ENCODE measurements at places on chromosomes 2 and 18. TPM values are rescaled to one million over a fixed set of nuclear protein-coding genes. Genes with fewer than 3 reads are reported as not detected.

The TTL gene
- total RNA-seq, result 24.5 TPM

- H3K27me3 ChIP-seq, result no peaks in the 10 kb centered on the region
- H3K4me1 ChIP-seq, result peaks cover 1% of the 10 kb centered on the region
- no peaks in the 10 kb centered on the region for H3K36me3 ChIP-seq
- H3K4me3 ChIP-seq, result no peak overlapping the region
- H3K27ac ChIP-seq, result no peak overlapping the region
These were observed 56.8 kb upstream of the RASGRP3 start for GRCh38 chr2:33419581-33420200.

DNA sequence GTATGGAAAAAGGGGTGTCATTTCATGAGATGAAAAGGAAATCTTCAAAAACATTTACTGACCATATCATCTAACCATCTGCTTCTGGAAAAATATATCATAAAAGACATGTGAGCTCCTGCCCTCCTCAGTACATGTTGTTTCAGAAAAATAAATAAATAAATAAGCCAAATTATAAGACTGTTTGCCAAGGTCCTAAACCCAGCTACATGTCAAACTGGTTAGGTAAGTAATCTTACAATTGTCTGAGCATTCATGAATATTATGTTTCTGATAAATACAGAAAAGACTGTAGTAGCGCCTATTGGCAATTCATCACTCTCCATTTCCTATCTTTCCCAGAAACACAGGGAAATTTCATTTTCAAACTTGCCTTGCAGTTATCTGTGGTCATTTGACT is 138.9 kb upstream of the SETBP1 start:
- no peak overlapping the region for H3K27ac ChIP-seq
- no peaks in the 10 kb centered on the region for H3K4me1 ChIP-seq
- no peak for DNase-seq
- H3K36me3 ChIP-seq, result no peaks in the 10 kb centered on the region

GRCh38 chr18:57856128-57856527 is 53.0 kb upstream of the ATP8B1 start:
- H3K4me3 ChIP-seq, result no peak overlapping the region
- DNase-seq, result no peak
- H3K4me1 ChIP-seq, result no peaks in the 10 kb centered on the region
- no peak overlapping the region for H3K27ac ChIP-seq

- no peak overlapping the region for H3K4me3 ChIP-seq
- peaks cover 6% of the 10 kb centered on the region for H3K36me3 ChIP-seq
- H3K27ac ChIP-seq, result peak overlapping the region; percentile 5
- H3K4me1 ChIP-seq, result peaks cover 13% of the 10 kb centered on the region
- H3K27me3 ChIP-seq, result no peaks in the 10 kb centered on the region
These were observed 22.8 kb downstream of the TTLL4 start for GRCh38 chr2:218733171-218734021.

- H3K36me3 ChIP-seq, result no peaks in the 10 kb centered on the region
- no peaks in the 10 kb centered on the region for H3K4me1 ChIP-seq
- no peak overlapping the region for H3K4me3 ChIP-seq
- no peak for DNase-seq
These were observed 502.3 kb downstream of the KCNJ3 start for GRCh38 chr2:155200753-155201152.

DNA sequence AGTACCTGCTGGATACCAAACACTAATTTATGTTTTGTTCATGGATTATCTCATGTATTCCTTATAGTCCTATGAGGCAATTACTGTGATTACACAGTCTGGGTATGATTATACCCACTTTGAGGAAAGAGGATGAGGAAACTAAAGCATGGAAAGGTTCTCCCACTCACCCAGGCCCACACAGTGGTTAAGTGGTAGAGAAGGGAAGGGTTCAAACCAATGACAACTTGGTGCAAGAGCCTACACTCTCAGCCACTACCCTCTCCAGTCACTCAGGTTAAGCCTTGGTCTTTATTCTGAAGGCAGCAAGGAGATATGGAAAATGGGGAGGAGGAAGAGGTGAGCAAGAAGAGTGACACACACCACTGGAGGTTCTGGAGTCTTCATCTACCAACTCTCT is 64.5 kb upstream of the PPP1CB start:
- H3K27ac ChIP-seq, result no peak overlapping the region
- H3K4me1 ChIP-seq, result peaks cover 7% of the 10 kb centered on the region
- no peak for DNase-seq
- no peaks in the 10 kb centered on the region for H3K36me3 ChIP-seq
- peaks cover 4% of the 10 kb centered on the region for H3K27me3 ChIP-seq

- no peaks in the 10 kb centered on the region for H3K36me3 ChIP-seq
- no peak overlapping the region for H3K4me3 ChIP-seq
- peaks cover 6% of the 10 kb centered on the region for H3K4me1 ChIP-seq
- DNase-seq, result no peak
- H3K27me3 ChIP-seq, result peaks cover 2% of the 10 kb centered on the region
- H3K27ac ChIP-seq, result no peak overlapping the region
These were observed 258.5 kb downstream of the KCNS3 start for GRCh38 chr2:18136881-18137475.

DNA sequence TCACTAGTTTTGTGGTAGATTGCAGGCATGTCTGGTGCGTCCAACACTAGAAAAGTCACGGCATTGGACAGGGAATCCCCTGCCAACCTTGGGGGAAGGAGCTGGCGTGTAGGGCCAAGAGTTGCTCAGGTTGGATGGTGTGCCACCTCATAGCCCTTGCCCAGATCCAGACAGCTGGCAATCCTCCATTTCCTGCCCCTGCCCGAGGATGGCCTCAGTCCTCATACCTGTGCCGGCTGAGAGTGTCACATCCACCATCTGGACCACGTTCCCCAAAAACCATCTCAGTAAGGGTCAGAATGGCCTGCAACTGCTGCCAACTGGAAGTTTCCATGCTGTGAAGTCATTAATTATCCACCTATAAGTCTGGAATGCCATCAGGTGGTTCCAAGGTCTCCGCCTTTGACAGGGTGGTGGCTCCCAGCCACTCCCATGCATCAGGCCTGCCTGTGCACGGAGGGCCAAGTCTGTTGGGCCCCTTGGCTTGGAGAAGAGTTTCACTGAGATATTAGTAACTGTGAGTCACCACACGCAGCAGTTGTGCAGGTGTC is 55.0 kb downstream of the IMPA2 start:
- no peaks in the 10 kb centered on the region for H3K36me3 ChIP-seq
- H3K4me1 ChIP-seq, result no peaks in the 10 kb centered on the region
- DNase-seq, result no peak
- H3K4me3 ChIP-seq, result no peak overlapping the region
- H3K27ac ChIP-seq, result no peak overlapping the region

The SNTG2 gene
- total RNA-seq, result 2.9 TPM

GRCh38 chr2:97662386-97662894 is 1.4 kb downstream of the ACTR1B start:
- H3K27me3 ChIP-seq, result no peaks in the 10 kb centered on the region
- H3K4me1 ChIP-seq, result peaks cover 14% of the 10 kb centered on the region
- H3K36me3 ChIP-seq, result peaks cover 12% of the 10 kb centered on the region
- no peak for DNase-seq
- peak overlapping the region; percentile 94 for H3K4me3 ChIP-seq

DNA sequence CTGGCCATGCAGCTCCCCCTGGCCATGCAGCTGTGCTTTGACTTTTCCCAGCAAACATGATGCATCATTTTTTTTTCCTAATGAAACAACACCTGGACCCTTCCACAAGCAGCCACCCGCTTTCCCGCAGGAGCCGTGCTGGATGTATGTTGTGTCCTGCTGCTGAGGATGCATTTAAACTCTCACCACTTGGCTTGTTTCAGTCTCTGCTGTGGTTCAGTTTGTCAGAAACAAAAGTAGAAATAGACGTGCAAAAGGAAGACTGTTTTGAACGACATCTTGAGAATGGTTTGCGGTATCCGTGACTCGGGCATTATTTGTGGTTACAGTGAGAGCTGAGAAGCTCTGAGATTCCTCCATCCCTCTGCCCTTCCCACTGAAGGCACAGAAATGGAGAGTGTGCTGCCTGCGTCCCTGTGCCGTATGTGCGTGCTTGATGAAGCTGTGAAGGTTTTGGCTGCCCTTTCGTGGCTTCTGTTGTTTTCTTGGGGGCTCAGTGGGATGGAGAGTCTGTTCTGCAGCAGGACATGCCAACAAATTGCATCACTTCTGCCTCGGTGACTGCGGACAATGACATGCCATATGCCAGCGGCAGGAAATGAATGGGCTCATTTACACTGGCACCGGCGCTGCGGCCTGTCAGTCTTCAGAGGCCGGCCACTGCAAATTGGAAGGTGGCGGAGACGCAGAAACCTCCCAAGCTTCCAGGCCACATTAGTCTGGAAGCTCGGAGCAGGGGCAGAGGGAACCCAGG is 417.7 kb upstream of the SALL3 start:
- no peaks in the 10 kb centered on the region for H3K4me1 ChIP-seq
- H3K36me3 ChIP-seq, result no peaks in the 10 kb centered on the region
- no peak overlapping the region for H3K4me3 ChIP-seq
- H3K27me3 ChIP-seq, result no peaks in the 10 kb centered on the region
- DNase-seq, result no peak

- H3K4me3 ChIP-seq, result peak overlapping the region; percentile 73
- no peaks in the 10 kb centered on the region for H3K27me3 ChIP-seq
- DNase-seq, result peak; percentile 54
- H3K27ac ChIP-seq, result peak overlapping the region; percentile 88
- peaks cover under 1% of the 10 kb centered on the region for H3K36me3 ChIP-seq
These were observed 124.2 kb downstream of the NFATC1 start for GRCh38 chr18:79519751-79520477.

DNA sequence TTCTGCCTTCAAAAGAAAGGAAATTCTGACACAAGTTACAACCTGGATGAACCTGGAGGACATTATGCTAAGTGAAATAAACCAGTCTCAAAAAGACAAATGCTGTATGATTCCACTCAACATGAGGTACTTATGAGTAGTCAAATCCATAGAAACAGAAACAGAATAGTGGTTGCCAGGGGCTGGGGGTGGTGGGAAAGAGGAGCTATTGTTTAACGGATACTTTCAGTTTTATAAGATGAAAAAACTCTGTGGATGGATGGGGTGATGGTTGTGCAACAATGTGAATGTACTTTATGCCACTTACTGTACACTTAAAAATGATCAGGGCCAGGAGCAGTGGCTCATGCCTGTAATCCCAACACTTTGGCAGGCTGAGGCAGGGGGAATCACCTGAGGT is 15.4 kb downstream of the SLC35F5 start:
- H3K4me3 ChIP-seq, result no peak overlapping the region
- DNase-seq, result no peak
- H3K27me3 ChIP-seq, result no peaks in the 10 kb centered on the region
- no peak overlapping the region for H3K27ac ChIP-seq
- no peaks in the 10 kb centered on the region for H3K4me1 ChIP-seq
- peaks cover 23% of the 10 kb centered on the region for H3K36me3 ChIP-seq

GRCh38 chr2:121663434-121663833 is 14.2 kb upstream of the CLASP1 start:
- DNase-seq, result no peak
- H3K4me1 ChIP-seq, result no peaks in the 10 kb centered on the region
- H3K27ac ChIP-seq, result no peak overlapping the region

The TACR1 gene
- total RNA-seq, result not detected

The ZNF407 gene
- total RNA-seq, result 17.1 TPM

DNA sequence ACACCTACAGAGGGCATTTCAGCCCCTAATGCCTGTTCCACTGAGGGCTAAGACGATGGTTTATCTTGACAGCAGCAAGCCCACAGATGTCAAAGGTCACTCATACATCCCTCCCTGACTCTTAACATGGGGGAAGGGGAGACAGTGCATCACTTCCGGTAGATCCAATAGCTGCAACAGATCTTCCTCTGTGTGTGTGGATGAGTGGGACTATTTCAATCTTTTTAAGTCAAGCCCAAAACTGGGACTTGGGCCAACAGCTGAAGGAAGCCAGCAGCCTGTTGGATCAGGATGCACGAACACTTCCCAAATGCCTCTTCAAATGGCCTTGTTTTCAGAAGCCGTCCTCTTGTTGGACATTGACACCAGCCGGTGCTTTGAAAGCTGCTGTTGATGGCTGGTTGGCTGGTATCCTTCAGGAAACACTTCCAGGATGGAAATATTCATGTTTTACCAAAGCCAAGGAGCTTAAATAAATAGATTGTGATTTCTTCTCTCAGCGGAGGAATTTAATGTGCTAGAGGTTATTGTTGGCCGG is 59.2 kb downstream of the IL1R2 start:
- no peak for DNase-seq
- H3K27ac ChIP-seq, result no peak overlapping the region
- peaks cover 7% of the 10 kb centered on the region for H3K4me1 ChIP-seq
- H3K4me3 ChIP-seq, result no peak overlapping the region
- H3K27me3 ChIP-seq, result peaks cover 10% of the 10 kb centered on the region
- no peaks in the 10 kb centered on the region for H3K36me3 ChIP-seq

The CHST9 gene
- not detected for total RNA-seq

DNA sequence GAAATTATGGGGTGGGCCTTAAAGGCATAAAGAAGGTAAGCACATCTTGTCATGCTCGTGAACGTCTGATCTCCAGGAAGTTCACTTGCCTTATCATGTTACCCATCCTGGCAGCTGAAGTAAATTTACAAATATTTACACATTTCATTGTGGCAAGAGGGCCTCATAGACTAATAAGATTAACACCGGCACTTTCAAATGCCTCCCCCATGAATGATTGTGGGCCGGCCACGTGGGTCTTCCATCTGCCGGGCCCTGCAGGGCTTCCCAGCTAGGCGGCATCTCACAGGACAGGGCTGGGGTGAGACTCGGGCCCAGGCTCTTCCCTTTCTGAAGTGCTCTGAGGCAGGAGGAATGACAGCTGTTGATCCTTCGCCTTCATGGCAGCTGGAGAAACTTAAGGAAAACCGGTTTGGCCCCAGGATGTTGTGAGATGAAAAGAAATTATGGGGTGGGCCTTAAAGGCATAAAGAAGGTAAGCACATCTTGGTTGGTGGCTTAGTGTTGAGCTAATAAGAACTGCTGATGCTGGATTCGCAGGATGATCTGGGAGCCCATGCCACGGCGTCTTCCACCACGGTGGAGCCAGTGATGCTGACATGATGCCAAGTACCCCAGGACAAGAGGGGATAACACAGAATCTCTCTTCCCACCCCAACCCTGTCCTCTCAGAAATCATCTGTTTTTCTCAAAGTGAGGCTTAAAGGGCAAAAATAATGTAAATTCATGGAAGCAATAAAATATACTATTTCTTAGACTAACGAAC is 176.3 kb downstream of the SEPTIN10 start:
- no peaks in the 10 kb centered on the region for H3K36me3 ChIP-seq
- no peak for DNase-seq
- H3K27ac ChIP-seq, result no peak overlapping the region
- H3K4me3 ChIP-seq, result no peak overlapping the region
- H3K27me3 ChIP-seq, result no peaks in the 10 kb centered on the region

DNA sequence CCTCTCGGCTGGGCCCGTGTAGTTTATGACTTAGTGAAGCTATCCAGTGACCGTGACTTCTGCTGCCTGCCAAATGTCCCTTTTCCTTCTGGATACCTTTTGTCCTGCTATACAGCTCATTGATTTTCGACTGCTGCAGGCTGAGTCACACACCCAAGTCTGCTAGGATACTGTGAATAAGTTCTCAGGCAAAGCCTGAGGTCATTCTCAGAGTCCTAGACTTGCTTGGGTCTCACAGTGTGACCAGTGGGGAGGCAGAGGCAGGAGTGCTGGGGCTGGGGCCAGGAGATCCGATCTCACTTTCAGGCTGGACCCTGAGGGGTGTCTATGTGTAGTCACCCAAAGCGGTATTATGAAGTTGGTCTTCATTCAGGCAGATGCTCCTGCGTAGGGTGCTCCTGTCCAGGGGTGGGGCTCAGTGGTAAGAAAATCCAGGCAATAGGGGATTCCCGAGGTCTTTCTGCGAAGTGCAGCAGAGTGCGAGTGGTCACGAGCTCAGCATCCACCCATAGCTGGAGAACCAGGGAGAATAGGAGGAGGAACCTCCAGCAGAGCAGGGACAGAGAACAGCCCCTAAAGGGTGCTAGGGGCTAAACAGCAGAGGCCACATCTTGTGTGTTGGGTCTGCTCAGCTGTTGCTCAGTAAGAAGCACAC is 268.6 kb upstream of the NCKAP5 start:
- H3K27me3 ChIP-seq, result no peaks in the 10 kb centered on the region
- H3K4me1 ChIP-seq, result no peaks in the 10 kb centered on the region
- no peak for DNase-seq
- H3K27ac ChIP-seq, result no peak overlapping the region

The DYNAP gene
- not detected for total RNA-seq
